Ascending aorta (tissue), 2 donors: ENCODE measurements at places on chromosomes 12 and 14.

- no peak for DNase-seq
These were observed 58.8 kb upstream of the LTA4H start for GRCh38 chr12:96094201-96094600.

DNA sequence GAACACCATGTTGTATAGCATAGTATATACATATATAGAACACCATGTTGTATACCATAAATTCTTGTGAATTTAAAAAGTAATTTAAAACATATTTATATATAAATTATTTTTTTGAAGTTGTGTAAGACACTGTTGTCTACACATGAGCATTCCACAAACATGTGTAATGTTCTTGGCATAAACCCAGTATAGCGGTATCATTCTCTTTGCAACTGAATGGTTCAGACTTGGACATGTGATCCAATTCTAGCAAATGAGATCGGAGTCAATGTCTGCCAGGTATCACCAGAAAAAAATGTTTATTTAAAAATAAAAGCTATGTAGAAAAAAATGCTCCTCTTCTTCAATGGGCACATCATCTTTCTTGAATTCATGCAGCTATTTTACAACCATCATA, 33.9 kb downstream of the CEP290 start:
- no peak for DNase-seq

DNA sequence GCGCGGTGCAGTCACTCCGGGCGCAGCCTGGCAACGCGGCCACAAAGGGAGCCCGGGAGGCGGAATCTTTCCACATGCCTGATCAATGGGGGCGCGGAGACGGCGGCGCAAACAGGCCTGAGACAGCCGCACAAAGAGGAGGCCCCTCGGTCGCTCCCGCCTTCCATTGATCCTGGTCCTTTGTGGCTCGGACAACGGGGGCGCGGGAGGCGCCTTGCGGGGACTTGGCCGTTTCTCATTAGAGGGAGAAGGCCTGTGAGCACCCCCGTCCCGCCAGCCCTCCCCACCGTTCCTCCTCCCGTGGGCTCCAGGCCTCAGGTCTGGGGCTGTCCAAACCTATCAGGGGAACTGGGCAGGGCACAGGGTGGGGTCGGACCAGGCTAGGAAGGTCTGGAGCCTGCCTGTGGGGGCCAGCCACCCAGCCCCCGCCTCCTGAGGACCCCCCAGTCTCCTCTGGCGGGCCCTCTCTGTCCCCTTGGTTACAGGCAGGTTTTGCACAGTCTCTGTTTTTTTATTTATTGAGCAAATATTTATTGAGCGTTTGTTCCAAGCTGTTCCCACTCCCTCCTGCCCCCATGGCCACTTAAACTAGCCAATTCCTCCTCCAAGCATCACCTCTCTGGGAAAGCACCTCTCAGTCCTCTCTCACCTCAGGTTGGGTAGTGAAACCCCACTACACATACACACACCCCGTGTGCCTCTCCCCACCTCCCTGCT, 29.0 kb upstream of the MSI1 start:
- DNase-seq: no peak

DNA sequence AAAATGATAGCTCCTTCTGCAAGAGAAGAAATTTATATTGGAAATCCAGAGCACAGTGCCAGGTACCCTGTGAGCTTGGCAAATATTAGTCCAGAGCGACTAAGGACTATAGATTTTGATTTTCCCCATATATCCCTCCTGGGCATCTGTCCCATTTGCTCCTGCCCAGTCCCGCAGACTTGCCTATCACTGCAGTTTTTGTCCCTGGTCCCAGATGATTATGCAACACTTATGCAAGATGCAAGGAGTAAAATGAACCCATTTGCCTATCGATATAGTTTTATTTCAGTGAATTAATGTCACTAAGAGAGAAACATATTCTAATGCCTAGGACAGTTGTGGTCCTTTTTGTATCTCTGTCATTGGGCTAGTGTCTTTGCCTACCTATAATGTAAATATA, 215.9 kb upstream of the BMP4 start:
- DNase-seq: no peak

DNA sequence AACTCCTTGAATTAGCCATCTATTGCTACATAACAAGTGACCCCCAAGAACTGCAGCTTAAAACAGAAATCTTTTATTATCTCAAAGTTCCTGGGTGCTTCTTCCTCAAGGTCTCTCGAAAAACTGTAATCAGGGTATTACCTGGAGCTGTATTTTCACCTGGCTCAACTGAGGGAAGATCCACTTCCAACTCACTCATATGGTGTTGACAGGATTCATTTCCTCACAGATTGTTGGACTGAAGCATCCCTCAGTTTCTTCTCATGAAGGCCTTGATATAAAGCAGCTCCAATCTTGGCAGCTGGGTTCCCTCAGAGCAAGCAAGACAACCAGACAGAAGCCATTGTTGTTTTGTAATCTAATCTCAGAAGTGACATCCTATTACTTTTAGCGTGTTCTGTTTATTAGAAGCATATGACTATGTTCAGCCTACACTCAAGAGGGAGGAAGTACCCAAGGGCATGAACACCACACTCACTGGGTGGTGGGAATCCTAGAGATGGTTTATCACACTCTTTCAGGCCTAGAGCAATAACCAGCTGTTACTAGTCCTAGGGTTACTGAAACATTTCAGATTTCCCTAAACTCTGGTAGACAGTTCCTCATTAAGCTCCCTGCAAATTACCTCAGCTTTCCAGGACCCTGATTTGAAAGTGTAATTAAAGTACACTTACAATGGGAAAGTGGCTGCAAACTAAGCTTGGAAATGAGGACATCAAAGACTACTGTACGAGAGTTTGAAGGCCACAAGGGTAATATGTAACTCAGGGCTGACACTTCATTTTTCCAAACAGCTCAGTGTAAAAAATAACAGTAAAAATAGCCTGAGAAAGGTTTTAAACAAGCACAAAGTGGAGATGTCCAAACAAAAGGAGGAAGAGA, 222.2 kb downstream of the SEC23A start:
- no peak for DNase-seq

DNA sequence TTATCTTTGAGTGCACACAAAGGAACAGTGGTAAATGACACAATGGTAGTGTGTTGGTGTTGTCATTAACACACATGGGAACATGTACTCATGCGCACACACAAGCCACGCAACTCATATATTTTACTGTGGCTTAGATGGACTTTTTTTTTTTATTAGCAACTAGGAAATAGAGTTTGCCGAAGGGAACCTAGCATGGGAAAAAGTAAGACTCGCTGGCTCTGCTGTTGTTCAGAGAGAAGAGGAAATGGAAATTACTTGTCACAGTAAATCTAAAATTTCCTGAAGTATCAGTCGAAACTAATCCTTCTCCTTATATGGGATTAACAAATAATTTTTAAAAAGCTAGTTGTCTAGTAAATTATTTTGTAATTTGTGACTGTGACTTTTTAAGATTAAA, 33.7 kb upstream of the IL22 start:
- no peak for DNase-seq

DNA sequence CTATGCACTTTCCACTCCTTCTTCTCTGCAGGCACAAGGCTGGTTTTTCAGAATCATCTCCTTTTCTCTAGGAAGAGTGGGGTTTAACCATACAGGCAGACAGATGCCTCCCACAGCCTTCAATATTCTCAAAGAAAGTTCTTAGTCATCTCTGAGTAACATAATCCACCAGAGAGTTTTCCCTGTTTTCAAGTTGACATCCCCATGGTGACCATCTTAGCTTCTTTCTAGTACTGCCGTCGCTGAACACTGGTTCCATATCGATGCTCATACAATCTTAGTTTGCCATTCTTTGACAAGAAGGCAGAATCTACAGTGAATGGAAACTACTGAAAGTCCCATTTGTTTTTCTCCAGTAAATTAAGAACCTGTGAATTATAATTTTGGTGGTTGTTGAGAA, 28.6 kb downstream of the TPH2 start:
- DNase-seq: no peak

- DNase-seq: no peak
These were observed 723 bp upstream of the LRP10 start for GRCh38 chr14:22870811-22871223.

- DNase-seq: peak; percentile 68
These were observed at the start of gene RILPL1 for GRCh38 chr12:123533672-123534643. TSS of gene RILPL1 (minus strand) at chr12:123533719. CDS start at chr12:123533482, 237 bp downstream.

DNA sequence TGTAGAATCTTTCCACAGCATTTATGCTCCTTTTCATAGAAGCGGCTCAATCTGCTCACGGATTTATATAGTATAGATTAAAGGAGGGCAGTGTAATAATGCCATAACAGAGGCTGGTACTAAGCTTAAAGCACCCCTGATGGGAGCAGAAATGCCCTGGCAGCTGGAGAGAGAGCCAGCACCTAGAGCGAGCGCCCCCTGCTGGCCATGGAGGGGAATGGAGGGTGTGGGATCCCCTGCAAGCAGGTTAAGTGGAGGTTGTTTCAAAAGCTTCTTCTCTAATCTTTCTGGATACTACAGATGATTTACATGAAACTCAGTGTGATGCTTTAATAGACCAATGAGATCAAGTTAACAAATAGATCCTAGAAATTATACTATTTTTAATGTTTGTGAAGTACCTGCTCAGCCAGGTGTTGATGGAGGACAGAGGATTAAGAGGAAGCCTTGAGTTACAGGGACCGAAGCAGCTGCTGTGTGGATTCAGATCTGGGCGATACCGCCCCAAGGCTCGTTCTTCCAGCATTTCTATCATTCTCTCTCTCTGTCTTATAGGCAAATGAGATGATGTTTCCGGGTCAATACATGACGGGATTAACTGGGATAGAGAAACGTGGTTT, 1519.3 kb upstream of the TMEM132C start:
- no peak for DNase-seq

DNA sequence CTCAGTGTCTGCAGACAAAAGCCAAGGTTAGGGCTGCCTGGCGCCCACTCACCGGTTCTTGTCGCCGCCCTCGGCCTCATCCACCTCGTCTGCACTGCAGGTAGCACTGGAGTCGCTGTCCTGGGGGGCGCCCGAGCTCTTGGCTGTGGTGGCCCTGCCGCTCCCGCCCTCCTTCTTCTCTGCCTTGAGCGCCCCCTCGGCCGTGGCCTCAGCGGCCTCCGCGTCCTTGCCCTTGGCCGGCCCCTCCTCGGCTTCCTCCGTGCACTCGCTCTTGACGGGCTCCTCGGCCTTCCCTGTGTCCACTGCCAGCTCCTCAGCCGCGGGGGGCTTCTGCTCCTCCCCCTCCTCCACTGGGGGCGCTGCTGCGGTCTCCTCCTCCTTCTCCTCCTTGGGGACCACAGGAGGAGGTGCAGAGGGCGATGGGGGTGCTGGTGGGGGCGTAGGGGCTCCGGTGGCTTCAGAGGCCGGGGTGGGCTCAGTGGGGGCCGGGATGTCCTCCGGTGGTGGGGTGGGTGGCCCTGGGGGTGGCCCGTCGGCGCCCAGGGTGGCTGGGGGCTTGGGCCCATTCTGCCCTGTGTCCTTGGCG, 77.2 kb downstream of the RFLNA start:
- no peak for DNase-seq

DNA sequence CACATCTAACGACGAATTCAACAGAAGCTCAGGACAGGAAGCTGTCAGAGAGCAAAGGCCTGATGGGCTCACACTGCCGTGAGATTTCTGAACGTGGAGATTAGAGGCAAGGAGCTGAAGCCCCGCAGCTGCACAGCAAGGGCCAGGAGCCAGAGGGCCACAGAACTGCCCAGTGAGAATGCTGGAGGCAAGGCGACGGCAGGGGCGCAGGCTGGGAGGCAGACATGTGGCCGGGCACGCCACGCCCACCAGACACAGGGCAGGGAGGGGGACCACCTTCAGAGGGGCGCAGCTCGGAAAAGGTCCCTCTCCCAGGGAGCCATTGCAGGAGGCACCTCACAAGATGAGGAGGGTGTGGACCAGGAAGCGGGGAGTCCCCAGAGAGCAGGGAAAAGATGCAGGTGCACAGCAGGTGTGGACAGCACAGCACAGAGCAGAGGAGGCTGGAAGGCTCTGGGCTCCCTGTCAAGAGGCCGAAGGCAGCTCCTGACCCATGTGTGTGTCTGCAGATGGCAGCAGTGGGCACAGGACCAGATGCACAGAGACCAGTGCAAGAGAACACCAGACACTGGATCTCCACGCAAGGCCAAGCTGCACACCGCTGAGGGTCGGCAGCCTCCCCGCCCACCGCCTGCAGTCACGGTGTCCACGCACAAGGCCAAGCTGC, 23.0 kb downstream of the BTBD6 start:
- DNase-seq: no peak

DNA sequence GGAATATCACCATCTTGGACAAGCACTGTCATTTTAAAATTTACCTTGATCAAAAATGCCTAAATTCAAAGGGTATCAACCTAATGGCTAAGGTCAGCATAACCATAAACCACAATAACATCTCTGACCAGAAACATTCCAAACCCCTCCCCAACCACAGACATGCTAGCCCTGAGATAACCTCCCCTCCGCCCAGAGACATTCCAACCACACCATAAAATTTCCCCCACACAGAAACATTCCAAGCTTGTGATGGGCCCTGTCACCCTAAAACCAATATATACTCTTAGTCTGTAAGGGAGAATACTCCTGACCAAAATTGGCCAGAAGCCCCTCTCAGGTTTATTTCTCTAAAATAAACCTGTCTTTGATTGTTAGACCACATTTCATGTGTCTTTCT, 17.7 kb downstream of the EPYC start:
- no peak for DNase-seq

DNA sequence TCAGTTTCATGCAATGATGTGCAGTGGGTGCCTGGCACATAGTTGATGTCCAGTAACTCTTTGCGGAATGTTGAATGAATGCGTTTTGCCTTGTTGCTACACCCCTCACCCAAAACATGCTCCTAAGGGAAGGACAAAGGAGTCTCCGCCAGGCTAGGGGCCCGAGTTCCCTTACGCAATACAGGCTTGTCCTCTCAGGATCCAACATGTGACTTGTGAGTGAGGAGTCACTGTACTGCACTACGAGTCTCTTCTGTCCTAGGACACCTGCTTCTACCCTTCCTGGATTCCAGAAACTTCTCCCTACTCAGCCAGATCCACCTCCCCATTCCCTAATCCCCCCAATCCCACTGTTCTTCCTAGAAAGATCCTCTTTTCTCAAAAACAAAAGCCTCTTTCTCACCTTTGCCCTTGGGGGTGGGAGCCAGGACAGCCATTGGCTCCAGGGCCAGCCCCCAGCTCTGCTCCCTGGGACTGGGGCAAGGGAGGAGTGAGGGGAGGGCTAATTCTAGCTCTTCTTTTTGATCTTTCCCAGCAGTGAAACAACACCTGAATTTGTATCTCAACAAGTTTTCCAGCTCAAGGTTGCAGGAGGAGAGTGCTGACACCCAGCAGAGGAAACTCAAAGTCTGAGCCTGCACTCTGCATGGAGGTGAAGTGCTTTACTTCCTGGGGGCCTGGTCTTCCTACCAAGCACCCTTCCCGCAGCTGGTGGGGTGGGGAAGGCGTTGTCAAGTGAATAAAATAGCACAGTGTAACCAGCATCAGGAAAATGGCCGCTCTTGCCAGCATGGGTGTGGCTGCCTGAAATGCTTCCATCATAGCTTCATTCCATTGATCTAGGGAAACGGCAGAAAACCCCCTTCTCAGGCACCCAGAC, 3.4 kb upstream of the OTUB2 start:
- DNase-seq: no peak
